ENCODE measurements at places on chromosomes 4 and X.

DNA sequence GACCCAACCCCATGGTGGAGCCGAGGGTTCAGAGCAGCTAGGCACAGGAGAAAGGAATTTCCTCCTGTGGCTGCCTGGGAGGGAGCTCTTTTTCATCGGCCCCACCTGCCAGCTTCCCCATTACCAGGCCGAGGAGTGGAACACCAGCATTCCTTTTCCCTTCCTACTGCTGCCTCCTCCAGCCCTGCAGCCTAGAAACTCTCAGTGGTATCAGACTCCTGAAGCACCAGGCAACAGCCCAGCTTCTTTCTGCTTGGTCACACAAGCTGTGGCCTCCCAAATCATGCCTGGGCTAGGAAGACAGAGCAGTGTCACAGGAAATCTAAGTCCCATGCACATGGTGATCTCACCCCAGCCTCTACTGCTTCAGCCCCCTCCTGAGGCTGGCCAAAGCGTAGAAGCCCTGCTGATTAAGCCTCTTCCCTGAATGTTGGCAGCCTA is 30.1 kb downstream of the RTL5 start:
- no peak for DNase-seq

DNA sequence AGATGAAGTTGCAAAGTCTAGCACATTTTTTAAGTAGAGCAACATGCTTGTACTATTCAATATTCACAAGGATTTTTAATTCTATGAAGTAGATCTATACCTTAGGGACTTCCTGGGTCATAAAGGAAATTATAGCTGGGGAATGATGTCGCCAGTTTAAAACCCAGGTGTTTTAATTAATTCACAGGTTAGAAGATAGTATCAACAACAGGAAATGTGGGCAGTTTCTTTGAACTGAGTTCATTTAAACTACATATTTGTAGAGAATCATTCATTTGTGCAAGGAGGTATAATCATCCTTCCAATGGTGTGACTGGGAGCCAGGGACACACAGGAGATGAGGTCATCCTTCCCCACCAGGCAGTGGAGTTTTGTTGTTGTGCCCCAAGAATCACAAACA is 181.3 kb upstream of the KLF3 start:
- DNase-seq: no peak

DNA sequence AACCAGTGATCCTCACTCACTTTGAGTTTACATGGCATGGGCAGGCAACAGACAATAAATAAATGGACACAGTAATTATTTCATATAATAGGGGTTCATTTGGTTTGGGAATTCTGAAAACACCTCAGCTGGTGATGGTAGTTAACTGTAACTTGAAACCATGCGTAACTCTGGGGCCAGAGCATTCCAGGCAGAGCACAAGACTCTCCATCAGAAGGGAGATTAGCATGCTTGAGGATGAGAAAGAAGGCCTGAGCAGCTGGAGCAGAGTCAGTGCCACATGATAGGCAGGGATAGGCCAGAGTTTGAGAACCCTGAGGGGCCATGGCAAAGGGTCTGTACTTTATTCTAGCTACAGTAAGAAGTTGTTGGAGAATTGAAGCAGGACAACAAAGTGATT is 56.3 kb upstream of the CXCL8 start:
- no peak for DNase-seq

GRCh38 chrX:22748093-22748999 is 251.4 kb upstream of the DDX53 start:
- no peak for DNase-seq

GRCh38 chrX:30814978-30815377 is 74.1 kb downstream of the TAB3 start:
- DNase-seq: no peak

DNA sequence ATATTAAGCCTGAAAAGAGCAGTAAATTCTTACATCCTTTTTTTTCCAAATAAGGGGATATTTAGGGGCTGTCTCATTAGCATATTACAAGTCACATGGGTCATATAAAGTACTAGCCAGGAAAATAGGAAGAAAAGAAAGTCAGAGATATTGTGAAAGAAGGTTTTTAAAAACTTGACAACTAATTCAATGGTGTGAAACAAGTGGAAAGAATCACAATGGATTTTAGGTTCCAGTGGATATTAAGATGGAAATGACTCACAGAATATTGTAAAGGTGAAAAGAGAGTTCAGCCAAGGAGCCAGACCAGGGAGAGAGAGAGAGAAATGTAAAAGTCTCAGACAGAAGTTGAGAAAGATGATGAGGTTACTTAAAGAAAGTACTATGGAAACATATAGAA is 297.2 kb downstream of the IQCM start:
- no peak for DNase-seq

DNA sequence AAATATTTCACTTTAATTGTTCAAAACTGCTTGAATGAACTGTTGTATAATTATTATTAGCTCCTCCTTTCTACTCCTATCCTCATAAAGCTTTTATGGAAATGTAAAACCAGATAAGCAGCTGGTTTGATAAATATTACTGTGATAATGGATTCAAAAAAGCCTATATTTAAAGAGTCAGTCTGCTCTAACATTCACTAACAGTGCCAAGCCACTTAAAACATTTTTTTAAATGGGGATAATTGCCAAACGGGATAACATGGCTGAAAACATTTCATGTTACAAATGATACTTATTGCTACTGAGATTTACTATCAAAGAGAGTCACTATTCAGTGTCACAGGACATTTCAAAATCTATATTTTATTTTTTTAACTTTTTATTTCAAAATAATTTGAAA is 17.4 kb downstream of the ARHGAP24 start:
- DNase-seq: no peak

DNA sequence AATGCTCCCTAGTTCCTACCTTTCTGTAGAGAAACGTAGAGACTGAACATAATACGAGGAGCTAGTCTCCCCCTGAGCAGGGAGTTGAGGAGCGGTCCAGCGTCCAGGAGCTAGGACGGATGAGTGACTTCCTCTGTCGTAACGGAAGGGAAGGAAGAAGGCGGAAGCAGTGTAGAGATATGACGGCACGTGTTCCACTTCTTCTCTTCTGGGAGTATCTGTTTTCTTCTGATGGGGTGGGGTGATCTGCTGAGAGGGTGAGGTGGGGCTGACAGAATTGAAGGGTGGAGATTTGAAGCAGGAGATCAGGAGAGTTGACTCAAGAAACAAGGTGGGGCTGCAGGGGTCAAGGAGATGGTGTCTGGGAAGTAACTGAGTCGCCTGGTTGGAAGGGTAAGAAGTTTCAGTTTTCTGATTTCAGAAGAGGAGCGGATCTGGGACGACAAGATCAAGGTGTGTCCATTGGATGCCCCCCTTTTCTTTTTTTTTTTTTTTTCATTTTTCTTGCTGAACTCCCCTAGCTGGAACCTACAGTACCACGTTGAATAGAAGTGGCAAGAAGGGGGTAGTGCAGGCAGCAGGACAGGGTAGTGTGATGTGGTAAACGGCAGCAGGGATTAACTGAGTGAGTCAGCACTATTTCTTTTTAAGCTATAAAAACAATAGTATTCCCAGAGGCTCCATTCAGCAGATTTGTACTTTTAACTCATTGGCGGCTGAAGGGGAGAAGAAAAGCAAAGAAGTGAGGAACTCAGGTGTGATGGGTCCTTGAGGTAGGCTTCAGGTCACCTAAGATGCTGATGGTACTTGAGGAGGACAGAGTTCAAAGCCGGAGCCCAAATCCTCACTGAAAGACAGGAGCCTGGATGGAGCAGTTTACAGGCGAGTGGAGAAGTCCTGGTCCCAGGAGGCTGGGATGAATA is 50.8 kb upstream of the SETD7 start:
- no peak for DNase-seq

- no peak for DNase-seq
Measured at GRCh38 chrX:104430072-104430741, 135.8 kb upstream of the IL1RAPL2 start.

- DNase-seq: no peak
Measured at GRCh38 chrX:108304210-108304609, 134.0 kb downstream of the COL4A6 start.

DNA sequence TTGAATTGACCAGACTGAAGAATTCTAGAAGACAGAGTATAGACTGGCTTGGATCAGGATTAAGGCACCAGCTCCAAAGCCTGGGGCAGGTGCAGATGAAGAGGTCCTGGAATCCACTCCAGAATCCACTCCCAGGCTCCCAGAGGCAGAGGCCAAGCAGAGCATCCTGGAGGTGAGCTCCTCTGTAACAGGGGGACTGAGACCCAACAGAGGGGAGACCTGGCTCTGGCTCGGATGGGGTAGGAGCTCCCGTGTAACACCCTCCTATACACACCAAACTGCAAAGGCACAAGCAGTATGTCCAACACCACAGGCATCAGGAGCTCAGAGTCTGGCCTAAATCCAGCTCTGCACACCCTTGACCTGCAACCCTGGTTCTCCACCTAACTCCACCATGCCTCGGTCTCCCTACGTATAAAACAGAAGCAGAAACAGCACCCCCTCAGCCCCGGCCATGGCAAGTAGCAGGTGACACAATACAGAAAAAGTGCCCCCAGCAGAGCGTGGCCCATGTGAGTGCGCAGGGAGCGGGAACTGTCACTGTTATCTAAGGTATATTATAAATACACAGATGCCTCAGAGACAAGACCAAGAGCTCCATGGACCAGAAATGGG is 14.9 kb downstream of the RNF212 start:
- DNase-seq: no peak

DNA sequence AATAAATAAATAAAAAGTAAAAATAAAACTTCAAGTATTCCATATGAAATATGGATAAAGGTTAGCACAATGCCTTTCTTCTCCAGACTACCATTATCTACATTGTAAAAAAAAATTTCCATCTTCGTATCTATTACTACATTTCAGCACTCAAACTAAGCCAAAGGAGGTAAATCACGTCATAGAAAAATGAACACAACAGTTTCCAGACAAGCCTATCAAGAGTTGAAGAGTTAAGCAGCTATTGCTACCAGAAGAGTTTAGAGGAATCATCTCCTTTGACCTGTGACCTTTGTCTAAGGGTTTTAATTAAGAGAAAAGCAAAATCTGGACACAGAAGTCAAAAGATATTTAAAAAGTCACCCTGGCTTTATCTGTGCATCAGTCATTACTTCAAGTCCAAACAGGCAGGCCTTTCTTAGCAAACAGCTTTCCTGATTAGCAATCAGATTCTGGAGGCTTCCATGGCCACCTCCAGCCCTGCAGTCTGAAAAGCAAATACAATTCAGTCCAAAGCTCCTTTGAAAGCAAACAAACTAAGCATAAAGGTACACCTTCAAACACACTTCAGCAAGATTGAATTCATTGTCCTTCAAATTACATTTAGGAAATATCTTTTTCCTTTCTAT is 82.2 kb downstream of the APBB2 start:
- no peak for DNase-seq

DNA sequence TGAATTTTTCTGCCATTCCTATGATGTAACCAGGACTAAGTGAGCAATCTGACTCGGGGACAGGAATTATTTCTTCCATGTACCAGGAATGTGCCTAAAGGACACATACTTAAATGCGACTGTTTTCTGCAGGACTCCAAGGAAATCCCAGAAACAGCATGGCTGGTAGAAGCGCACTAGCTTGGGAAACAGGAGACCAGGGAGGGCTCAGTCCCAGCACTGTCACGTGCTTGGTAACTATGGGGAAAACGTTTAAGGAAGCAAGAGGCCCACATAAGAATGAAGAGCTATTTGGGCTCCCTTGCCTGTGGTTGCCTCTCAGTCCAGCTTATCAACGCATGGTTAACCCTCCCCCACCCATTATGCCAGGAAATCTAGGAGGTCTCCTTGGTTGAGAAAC is 19.6 kb downstream of the MPP1 start:
- no peak for DNase-seq

GRCh38 chr4:150562751-150563150 is 19.2 kb upstream of the MAB21L2 start:
- DNase-seq: no peak

- no peak for DNase-seq
Measured at GRCh38 chrX:39823854-39824253, 273.9 kb downstream of the BCOR start.

DNA sequence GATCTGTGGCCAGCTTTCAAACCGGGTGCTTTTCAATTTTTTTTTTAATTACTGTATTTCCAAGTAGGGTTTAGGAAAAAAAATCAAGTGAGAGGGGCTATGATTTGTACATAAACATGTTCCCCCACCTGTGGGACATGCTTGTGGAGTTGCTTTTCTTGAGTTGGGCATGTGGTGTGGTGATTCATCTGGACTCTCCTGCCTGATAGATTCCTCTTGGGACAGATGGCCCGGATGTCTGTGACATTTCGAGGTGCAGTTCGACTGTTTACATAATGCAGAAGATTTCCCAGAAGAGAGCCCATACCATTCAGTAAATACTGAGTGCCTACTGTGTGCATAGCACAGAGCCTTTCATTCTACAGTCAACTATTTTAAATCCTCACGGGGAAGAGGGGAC is 49.9 kb downstream of the DOCK11 start:
- no peak for DNase-seq

Measured in D721Med (cell line).